ENCODE measurements at places on chromosomes 16 and 17.

GRCh38 chr17:46976626-46977270, 2.3 kb downstream of the RPRML start:
- DNase-seq, result no peak

- no peak for DNase-seq
These were observed 240.2 kb downstream of the ENGASE start for GRCh38 chr17:79314617-79315357.

- no peak for DNase-seq
These were observed 27.7 kb downstream of the GPR142 start for GRCh38 chr17:74394977-74395376.

- no peak for DNase-seq
These were observed 1.8 kb upstream of the VPS4A start for GRCh38 chr16:69309316-69309715.

DNA sequence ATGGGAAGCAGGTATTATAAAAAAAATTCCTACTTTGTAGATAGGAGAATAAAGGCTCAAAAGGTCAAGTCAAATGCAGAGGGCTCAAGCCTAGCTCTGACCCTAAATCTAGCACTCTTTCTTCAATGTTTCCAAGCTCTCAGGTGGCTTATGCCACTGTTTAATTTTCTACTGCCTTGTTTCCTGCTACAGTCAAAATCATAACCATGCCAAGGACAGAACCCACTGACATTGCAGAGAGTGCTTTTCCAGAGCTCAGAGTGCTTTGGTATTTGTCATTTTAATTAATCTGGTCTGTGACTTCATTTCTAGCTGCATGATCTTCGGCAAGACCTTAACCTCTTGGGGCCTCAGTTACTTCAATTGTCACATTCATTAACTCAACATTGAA, 344.7 kb downstream of the CA10 start:
- no peak for DNase-seq

DNA sequence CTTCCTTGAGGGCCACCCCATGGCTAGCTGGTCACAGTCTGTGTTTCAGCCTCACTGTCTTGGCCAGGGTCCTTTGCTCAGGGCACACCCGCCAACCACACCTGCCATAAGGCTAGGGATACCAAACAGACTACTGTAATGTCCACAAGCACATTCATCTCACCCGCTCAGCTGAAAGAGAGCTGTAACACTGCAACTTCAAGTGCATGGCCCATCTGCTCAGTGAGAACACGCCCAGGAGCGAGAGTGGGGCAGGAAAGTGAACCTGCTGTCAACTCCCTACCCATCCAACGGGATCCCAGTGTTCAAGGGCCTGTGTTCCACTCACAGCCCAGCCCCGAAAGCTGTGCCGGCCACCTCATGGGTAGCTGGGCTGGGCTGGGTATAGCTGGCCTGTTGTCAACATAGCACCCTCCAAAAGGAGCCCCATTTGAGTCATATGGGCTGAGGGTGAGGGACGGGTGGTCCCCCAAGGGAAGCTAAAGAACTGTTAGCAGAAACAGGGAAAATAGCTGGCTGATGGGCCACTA, 55.7 kb downstream of the SCNN1B start:
- no peak for DNase-seq

DNA sequence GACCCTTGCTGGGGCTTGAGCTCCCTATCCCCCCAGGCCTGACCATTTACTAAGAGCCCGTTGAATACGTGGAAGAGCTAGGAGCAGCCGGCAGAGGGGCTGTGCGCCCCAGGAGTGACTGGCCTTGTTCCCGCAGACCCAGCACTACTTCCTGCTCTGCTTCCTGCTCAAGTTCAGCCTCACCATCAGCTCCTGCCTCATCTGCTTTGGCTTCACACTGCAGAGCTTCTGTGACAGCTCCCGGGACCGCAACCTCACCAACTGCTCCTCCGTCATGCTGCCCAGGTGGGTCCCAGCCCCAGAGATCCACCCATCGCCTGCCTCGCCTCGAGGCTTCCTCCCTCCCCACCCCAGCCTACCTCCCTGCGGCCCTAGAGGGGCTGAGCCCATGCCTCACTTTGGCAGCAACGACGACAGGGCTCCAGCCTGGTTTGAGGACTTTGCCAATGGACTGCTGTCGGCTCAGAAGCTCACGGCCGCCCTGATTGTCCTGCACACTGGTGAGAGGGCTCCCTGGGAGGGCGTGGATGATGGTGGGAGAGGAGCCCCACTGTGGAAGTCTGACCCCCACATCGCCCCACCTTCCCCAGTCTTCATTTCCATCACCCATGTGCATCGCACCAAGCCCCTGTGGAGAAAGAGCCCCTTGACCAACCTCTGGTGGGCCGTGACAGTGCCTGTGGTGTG, 17.2 kb downstream of the CASKIN2 start:
- no peak for DNase-seq

DNA sequence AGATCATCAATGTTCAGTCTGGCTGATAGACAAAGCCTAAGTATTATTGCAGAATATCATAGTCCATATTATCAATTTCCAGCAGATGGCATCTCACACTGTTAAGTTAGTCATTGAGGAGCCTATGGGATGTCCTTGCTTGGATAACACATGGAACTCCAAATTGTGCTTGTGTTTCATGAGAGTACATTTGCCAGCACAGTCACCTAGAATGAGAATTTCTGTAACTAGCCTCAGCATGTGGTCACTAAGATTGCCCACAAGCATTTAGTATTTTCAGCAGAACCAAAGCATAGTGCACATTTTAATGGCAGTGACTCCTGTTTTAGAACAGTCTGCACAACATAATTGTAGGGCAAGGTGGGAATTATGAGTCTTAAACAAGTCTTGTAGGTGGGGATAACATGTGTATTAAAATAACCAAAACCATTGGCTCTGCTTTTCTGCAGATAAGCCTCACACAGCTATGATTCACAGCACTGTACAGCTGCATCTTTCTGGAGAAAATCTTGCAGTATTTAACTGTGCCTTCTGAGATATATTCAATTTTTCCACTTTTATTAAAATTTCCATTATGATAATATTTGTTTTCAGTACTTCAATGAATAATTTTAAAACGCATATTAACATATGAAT, 882.8 kb upstream of the SOX9 start:
- no peak for DNase-seq

DNA sequence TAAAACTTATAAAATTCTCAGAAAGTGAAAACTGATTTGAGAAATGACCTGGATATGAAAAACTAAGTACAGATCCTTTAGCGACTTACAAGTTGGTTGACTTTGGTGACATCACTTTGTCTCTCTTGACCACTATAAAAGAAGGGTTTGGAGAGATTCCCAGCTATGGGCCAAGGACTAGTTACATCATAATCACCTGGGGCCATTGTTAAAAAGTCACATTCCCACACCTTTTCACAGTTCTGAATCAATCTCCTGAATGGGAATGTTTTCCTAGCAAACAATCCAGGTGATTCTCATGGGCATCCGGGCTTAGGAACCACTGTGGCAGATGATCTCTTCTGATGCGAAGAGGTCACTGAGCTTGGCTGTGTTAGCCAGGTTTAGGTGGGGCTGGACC, 620 bp upstream of the VWA3A start:
- no peak for DNase-seq

DNA sequence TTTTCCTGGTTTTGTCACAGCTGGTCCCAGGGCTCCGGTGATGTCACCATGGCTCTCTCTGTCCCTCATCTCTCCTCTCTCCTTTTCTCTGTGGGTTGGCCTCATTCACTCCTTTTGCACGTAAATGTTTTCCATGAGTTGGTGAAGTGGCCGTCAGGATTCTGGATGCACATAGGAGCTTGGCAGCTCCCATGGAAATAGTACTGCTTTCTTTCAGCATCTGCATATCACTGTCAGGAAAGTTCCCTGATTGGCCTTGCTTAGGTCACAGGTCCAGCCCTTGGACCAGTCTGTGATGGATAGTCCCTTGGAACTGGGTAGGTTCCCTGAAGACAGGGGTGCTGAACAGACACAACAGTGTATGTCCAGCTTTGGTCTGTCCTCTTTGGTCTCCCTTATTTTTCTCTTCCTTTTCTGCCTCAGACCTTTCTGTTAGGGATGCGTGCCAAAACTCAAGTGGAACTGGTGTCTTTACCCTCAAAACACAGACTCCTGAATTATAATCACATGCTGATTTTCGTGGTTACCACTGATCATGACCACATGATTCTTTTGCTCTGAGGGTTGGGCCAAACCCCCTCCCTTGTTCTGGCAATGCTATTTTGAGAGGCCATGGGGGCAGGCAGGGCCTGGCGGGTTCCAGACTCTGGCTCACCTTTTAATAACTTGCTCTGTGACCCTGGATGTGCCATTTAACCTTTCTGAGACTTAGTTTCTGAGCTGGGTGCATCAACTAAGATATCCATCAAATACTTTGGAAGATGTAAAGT, 99.0 kb downstream of the MSI2 start:
- DNase-seq, result no peak

GRCh38 chr16:79013930-79014660, 586.4 kb downstream of the MAF start:
- no peak for DNase-seq

DNA sequence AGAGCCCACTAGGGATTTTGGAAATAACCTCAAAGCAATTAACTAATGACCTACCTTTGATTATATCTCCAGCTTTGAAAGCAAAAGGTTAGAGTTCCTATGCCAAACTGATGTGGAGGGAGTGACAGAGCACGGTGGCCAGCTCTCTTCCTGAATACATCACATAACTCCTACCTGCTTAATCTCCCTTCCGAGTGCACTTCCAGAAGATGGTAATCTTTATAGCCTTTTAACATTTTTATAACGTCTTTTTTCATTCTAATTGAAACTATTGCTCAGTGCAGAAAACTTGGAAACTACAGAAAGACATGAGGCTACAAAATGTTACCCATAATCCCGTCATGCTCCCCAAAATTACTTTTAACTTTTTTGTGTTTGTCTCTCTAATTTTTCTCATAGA, 110.5 kb upstream of the COX10 start:
- no peak for DNase-seq

GRCh38 chr16:66614161-66614802, 9.8 kb downstream of the CMTM3 start:
- no peak for DNase-seq

DNA sequence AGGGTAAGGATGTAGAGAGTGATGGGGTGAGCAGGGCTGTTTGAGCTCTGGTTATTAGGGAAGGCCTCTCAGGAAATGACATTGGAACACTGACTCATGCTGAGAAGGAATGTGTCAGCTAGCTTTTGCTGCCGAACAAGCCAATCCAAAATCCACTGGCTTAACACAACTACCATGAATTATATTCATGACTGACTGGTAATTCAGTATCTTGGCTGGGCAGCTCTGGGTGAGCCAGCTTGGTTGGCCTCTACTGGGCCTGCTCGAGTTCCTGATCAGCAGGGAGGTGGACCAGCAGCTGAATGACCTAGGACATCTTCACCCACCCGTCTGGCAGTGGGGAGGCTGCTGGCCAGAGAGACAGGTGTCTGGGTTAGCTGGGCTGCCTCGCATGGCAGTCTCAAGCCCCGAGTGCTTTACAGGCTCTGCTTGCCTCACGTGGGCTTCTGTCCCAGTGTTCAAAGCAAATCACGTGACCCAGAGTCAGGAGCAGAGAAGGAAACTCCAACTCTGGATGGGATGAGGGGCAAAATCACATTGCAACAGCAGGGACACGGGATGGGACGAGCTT, 209.4 kb downstream of the KATNIP start:
- no peak for DNase-seq

DNA sequence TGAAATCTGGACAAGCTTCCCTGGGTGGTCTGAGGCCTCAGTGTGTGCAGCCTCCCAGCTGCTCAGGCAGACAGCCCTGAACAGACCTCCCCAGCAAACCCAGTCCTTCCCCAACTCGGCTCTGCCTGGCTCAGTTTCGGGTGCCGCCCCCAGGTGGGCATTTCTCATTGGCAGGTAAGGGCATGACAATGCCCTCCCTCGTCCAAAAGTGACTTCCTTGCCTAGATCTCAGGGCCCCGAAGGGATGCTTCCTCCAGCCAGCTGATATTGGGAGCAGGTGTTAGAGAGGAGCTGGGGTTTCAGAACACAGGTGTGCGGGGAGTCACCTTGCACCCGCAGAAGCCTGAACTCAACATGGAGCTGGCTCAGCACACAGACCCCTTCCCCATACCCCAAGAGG, 3.8 kb upstream of the PPL start:
- DNase-seq, result no peak

GRCh38 chr17:79612468-79613194, 1.8 kb upstream of the RBFOX3 start:
- no peak for DNase-seq

- no peak for DNase-seq
These were observed 11.5 kb downstream of the EPOP start for GRCh38 chr17:38663125-38663751.

DNA sequence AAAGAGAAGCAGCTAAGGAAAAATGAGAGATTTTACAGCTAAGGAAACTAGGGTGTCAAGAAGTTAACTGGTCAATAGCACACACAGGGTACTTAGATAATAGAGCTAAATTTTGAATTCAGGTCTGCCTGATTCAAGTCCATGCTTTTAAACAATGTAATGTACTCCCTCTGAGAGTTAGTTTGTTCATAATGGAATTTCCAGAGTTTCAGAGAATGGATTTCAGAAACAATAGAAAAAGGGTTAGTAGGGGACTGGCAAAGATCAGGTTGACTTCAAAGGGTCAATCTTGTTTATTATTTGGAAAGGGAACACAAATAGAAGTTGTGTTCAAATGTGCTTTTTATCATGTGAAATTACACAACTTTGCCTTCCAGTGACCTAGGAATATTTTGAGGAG, 17.9 kb downstream of the NSRP1 start:
- DNase-seq, result no peak

DNA sequence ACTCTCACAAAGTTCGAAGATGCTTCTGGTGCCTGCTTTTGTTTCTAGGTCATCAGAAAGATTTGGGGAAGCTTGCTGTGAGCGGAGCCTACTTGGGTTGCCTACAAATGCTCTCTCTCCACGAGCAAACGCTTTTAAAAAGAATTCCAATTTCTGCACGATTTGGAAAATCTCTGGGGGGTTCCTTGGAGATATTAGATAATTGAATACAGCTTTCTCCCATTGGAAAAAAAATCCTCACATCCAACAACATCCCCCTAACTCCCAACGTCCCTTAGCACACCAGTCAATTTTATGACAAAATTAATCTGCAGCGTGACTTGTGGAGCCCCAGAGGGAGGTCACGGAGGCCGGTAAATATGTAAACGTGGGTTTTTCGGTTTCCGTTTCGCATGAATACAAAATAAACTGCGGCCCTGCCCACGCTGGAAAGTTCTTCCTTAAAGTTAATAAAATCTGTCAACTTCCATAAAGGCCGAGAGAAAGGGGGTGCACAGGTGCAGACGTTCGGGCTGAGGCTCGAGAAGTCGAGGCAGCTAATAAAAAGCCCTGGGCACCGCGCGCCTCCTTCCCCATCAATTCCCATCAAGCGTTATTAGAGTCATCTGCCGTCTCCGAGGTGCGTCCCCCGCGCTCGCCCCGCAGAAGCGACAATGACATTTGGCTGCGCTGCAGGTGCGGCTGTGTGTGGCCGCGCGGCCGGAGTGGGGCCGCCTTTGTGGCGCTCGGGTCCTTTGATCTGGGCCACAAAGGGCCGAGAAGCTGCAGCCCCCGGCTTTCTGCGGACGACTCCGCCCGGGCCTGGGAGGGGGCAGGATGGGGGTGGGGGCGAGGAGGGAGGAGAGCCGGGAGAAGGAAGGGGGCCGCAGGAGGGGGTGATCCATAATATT, 37.6 kb downstream of the SALL1 start:
- DNase-seq, result no peak

- DNase-seq, result no peak
These were observed 48.7 kb downstream of the TMEM100 start for GRCh38 chr17:55673743-55674506.
